SJSA1 (cell line): ENCODE measurements at places on chromosomes 2 and 18.
A peak's percentile ranks its signal among the peaks of the same experiment; 100 is the strongest.

GRCh38 chr2:110766291-110766690 lies 33.9 kb downstream of the ACOXL start:
- no peak overlapping the region for H3K4me3 ChIP-seq
- no peaks in the 10 kb centered on the region for H3K36me3 ChIP-seq
- peaks cover 13% of the 10 kb centered on the region for H3K27me3 ChIP-seq
- H3K4me1 ChIP-seq: no peaks in the 10 kb centered on the region
- DNase-seq: no peak

- peaks cover 67% of the 10 kb centered on the region for H3K27me3 ChIP-seq
- H3K4me1 ChIP-seq: no peaks in the 10 kb centered on the region
- no peaks in the 10 kb centered on the region for H3K36me3 ChIP-seq
- peak; percentile 34 for DNase-seq
These were observed 120.1 kb upstream of the PXDN start for GRCh38 chr2:1864301-1864980.

- no peak overlapping the region for H3K4me3 ChIP-seq
- peaks cover 4% of the 10 kb centered on the region; the same call in 1 of the 2 replicates for H3K4me1 ChIP-seq
- no peaks in the 10 kb centered on the region for H3K27me3 ChIP-seq
- H3K27ac ChIP-seq: no peak overlapping the region
- H3K36me3 ChIP-seq: no peaks in the 10 kb centered on the region; the same call in 1 of the 2 replicates
These were observed 99.0 kb downstream of the NCK2 start for GRCh38 chr2:105843476-105844374.

GRCh38 chr18:57051657-57052044 lies 95.2 kb upstream of the BOD1L2 start:
- H3K27ac ChIP-seq: no peak overlapping the region
- H3K36me3 ChIP-seq: no peaks in the 10 kb centered on the region
- H3K4me3 ChIP-seq: no peak overlapping the region
- DNase-seq: no peak
- no peaks in the 10 kb centered on the region for H3K27me3 ChIP-seq

GRCh38 chr2:207167099-207167923 lies 1.6 kb upstream of the KLF7 start:
- peak overlapping the region; percentile 68 for H3K4me3 ChIP-seq
- peaks cover 26% of the 10 kb centered on the region for H3K4me1 ChIP-seq
- no peaks in the 10 kb centered on the region for H3K27me3 ChIP-seq
- peaks cover 3% of the 10 kb centered on the region for H3K36me3 ChIP-seq
- peak overlapping the region; percentile 100 for H3K27ac ChIP-seq

GRCh38 chr2:172155752-172156151 lies 53.1 kb upstream of the DLX2 start:
- H3K4me1 ChIP-seq: no peaks in the 10 kb centered on the region
- no peak overlapping the region for H3K4me3 ChIP-seq
- DNase-seq: no peak
- no peak overlapping the region for H3K27ac ChIP-seq

GRCh38 chr2:238665919-238666318 lies 182.0 kb upstream of the TWIST2 start:
- no peak for DNase-seq
- H3K27me3 ChIP-seq: no peaks in the 10 kb centered on the region; the same call in 1 of the 2 replicates
- H3K27ac ChIP-seq: no peak overlapping the region
- H3K4me1 ChIP-seq: no peaks in the 10 kb centered on the region

- no peaks in the 10 kb centered on the region for H3K4me1 ChIP-seq
- H3K27me3 ChIP-seq: no peaks in the 10 kb centered on the region
- no peaks in the 10 kb centered on the region; the same call in 1 of the 2 replicates for H3K36me3 ChIP-seq
- no peak overlapping the region for H3K4me3 ChIP-seq
- DNase-seq: no peak
- H3K27ac ChIP-seq: no peak overlapping the region
These were observed 44.8 kb downstream of the ADCY3 start for GRCh38 chr2:24875272-24875671.

GRCh38 chr18:13973061-13973575 lies 57.8 kb upstream of the MC2R start:
- H3K4me3 ChIP-seq: no peak overlapping the region
- H3K27me3 ChIP-seq: no peaks in the 10 kb centered on the region
- no peaks in the 10 kb centered on the region for H3K4me1 ChIP-seq
- no peak overlapping the region for H3K27ac ChIP-seq
- no peak for DNase-seq
- H3K36me3 ChIP-seq: no peaks in the 10 kb centered on the region

DNA sequence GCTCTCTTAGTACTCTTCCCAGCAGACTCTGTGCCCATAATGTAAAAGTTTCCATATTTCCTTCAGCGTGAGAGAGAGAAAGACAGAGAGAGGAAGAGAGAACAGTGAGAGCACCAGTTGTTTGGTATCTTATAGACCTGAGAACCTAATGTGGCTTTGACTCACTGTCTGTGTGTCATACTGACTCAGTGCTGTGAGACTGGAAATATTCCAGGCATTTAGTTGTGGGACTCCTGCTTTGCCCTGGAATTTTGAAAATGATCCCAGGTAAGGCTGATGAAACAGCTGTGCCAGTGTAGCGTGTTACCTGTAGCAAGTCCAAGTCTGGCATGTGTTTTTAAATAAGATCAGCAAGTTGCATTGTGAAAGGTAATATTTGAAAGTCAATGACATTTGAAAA lies 87.9 kb upstream of the KCNH7 start:
- H3K27ac ChIP-seq: peak overlapping the region; percentile 63
- H3K36me3 ChIP-seq: no peaks in the 10 kb centered on the region
- no peak overlapping the region for H3K4me3 ChIP-seq
- no peaks in the 10 kb centered on the region for H3K27me3 ChIP-seq
- peaks cover 15% of the 10 kb centered on the region for H3K4me1 ChIP-seq

DNA sequence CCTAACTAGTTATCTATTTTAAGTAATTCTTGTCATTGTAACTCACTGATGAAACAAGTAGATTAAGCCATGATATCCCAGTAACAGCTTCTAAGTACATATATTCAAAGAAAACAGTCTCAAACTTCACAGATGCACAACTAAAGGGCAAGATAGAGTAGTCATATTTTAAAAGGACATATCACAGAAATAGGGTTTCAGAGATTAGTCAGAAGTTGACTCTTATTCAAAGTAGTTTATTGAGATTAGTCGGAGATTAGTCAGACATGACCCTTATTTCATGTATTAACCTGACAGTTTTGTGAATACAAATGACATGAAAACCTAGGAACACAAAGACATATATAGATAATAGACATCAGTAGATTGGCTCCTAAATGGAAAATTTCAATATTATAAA lies 15.9 kb upstream of the CHAC2 start:
- H3K4me3 ChIP-seq: no peak overlapping the region
- H3K36me3 ChIP-seq: peaks cover 21% of the 10 kb centered on the region
- no peak overlapping the region for H3K27ac ChIP-seq
- DNase-seq: no peak
- peaks cover 19% of the 10 kb centered on the region for H3K4me1 ChIP-seq
- H3K27me3 ChIP-seq: no peaks in the 10 kb centered on the region

GRCh38 chr2:159564081-159564480 lies 52.3 kb downstream of the BAZ2B start:
- no peaks in the 10 kb centered on the region for H3K36me3 ChIP-seq
- H3K4me1 ChIP-seq: no peaks in the 10 kb centered on the region
- no peak overlapping the region for H3K4me3 ChIP-seq
- DNase-seq: no peak
- no peak overlapping the region for H3K27ac ChIP-seq

GRCh38 chr2:145601361-145601925 lies 1081.5 kb upstream of the ZEB2 start:
- no peak overlapping the region for H3K27ac ChIP-seq
- no peak for DNase-seq
- H3K4me3 ChIP-seq: no peak overlapping the region
- no peaks in the 10 kb centered on the region for H3K27me3 ChIP-seq

- no peaks in the 10 kb centered on the region for H3K4me1 ChIP-seq
- H3K27ac ChIP-seq: no peak within 1 kb of the TSS
- no peak for DNase-seq
- no peaks in the 10 kb centered on the region for H3K27me3 ChIP-seq
- no peak within 1 kb of the TSS for H3K4me3 ChIP-seq
These were observed at the start of gene MYL1 for GRCh38 chr2:210315015-210315788. TSS of gene MYL1 (minus strand) at chr2:210315174. CDS start at chr2:210315042, 132 bp downstream.

GRCh38 chr18:34493099-34493544 lies 217.0 kb upstream of the DTNA start:
- peaks cover 50% of the 10 kb centered on the region for H3K27me3 ChIP-seq
- DNase-seq: peak; percentile 55
- no peaks in the 10 kb centered on the region for H3K36me3 ChIP-seq
- 0 out of 2 replicates have a peak, but pooled peaks cover 5% of the 10 kb centered on the region for H3K4me1 ChIP-seq
- peak overlapping the region; percentile 37 for H3K4me3 ChIP-seq

DNA sequence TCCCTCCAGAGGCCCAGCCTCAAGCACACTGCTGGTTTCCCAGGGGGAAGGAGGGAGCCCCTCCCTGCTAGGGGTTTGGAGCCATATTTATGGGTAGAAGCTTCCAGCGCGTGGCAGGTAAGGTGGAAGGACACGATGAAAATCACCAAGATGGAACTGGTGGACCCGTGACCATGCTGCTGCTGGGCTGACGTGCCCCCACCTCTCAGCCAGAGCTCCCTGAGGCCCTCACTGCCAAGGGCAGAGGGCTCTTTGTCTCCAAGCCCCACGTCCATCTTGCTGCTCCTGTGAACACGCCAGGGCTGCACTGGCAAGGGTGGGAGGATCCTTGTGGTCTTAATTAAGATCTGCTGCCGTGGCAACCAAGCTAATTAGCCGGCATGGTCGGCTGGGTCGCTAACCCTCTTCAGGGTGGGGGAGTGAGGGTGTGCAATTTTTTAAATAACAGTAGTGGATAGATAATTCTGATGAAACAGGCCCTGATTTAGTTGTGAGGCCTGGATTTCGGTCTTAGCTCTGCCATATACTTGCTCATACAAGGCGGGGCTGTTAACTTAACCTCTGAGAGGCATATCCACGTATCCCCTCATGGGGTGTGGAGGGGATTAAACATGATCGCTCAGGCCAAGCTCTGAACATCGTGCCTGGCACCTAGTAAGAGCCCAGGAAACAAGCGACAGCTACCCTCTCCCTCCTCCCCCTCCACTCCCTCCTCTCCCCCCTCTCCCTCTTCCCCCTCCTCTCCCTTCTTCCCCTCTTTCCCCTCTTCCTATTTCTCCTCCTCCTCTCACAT lies 232.8 kb downstream of the CELF4 start:
- no peaks in the 10 kb centered on the region for H3K27me3 ChIP-seq
- H3K36me3 ChIP-seq: no peaks in the 10 kb centered on the region
- no peak overlapping the region for H3K27ac ChIP-seq
- no peak for DNase-seq

GRCh38 chr2:30368258-30368657 lies 78.8 kb upstream of the LCLAT1 start:
- H3K4me3 ChIP-seq: no peak overlapping the region
- no peaks in the 10 kb centered on the region for H3K27me3 ChIP-seq
- DNase-seq: peak; percentile 61
- H3K36me3 ChIP-seq: no peaks in the 10 kb centered on the region

DNA sequence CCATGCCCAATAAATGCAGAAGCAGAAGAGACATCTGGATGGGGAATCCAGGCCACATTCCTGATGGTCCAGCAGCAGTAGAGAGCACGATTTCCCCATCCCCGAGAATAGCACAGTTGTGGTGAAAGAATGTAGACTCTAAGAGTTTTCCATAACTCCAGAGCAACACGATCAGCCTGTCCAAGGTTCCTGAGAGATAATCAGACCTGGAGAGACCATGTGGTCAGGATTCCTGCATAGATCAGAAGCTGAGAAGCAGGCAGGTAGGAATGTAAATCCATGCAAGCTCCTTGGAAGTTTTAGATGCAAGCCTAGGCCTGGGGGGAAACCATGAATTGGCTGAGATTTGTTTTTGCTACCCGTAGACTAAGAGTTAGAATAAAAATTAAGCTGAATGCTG lies 34.2 kb upstream of the PTPRM start:
- no peak overlapping the region for H3K4me3 ChIP-seq
- H3K36me3 ChIP-seq: no peaks in the 10 kb centered on the region
- DNase-seq: no peak
- no peaks in the 10 kb centered on the region for H3K27me3 ChIP-seq
- no peaks in the 10 kb centered on the region for H3K4me1 ChIP-seq

GRCh38 chr2:225027061-225027762 lies 15.1 kb downstream of the DOCK10 start:
- no peak overlapping the region for H3K27ac ChIP-seq
- H3K27me3 ChIP-seq: no peaks in the 10 kb centered on the region
- H3K4me3 ChIP-seq: no peak overlapping the region
- no peak for DNase-seq
- H3K36me3 ChIP-seq: no peaks in the 10 kb centered on the region
- H3K4me1 ChIP-seq: no peaks in the 10 kb centered on the region
